ENCODE measurements at places on chromosomes 5 and 9.

DNA sequence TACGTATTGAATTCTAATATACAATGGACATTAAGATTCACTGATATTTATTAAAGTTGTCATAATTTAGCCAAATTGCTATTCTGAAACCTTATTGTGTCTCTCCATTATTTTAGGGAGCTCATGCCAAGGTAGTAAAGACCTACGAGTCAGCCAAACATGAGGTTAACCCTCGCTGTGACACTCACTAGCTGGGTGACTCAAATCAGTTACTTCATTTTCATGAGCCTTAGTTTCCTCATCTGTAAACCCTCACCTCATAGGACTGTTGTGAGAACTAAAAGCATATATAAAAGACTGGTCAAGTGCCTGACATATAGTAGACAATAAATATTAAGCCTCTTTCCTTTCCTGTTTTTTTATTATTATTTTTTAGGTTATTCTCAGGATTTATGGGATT, 44.0 kb upstream of the PCA3 start:
- no peak for DNase-seq

DNA sequence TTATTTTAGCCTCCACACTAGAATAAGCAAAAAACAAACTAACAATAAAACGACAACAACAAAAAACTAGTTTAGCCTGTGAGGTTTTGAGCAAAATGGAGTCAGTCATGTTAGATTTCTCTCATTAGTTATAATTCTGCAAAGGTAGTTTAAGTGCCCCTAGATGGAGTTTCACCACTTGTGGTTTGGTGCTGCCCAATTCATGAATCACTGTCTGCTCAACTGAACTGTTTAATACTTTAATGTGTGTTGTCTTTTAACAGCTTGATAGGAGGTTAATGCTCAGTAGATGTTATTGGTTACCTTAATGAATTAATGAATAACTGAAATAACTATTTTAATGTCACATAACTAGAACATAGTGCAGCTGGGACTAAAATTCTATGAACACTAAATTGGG, 3.5 kb upstream of the PLAA start:
- no peak for DNase-seq

- no peak for DNase-seq
Observed at GRCh38 chr9:13791816-13792215, 512.3 kb upstream of the MPDZ start.

DNA sequence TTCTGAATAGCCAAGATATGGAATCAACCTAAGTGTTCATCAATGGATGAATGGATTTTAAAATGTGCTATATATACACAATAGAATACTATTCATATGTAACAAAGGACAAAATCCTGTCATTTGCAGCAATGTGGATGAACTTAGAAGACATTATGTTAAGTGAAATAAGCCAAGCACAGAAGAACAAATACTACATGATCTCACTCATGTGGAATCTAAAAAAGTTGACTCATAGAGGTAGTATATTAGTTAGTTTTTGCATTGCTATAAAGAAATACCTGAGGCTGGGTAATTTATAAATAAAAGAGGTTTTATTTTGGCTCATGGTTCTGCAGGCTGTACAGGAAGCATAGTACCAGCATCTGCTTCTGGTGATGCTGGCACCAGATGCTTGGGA, 8.1 kb downstream of the CATSPER3 start:
- no peak for DNase-seq

DNA sequence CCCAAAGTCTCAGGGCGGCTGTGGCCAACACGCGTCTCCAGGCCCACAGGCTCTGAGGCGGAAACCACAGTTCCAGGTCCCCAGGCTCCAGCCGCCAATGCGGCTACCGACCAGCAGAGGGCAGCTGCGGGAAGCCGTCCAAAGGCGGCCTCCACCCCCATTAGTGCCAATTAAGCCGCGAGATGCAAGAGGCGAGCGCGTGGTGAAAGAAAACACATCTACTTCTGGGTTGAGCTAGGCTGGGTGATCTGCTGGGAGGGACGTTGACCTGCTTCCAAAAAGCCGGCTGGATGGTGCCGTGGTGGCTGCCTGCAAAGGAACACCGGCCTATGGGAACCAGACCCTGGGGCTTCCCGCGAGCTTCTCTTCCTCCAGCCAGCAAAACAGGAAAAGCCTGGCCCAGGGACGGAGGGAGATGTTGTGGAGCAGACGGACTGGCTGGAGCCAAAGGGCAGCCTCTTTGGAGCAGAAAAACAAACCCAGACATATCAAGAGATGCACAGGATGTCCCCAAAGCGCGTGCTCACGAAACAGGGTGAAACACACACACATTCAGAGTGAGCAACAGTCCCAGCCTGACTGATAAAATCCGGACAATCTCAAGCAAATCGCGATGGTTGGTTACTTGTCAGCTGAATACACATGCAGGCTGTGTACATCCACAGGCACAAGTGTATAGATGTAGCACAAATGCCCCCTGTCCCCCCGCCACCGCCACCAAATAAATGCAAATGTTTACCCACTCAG, 187.1 kb upstream of the BRINP1 start:
- DNase-seq, result peak; percentile 55

- peak; percentile 28 for DNase-seq
Observed at GRCh38 chr9:72440992-72441847, 76.2 kb upstream of the ZFAND5 start.

DNA sequence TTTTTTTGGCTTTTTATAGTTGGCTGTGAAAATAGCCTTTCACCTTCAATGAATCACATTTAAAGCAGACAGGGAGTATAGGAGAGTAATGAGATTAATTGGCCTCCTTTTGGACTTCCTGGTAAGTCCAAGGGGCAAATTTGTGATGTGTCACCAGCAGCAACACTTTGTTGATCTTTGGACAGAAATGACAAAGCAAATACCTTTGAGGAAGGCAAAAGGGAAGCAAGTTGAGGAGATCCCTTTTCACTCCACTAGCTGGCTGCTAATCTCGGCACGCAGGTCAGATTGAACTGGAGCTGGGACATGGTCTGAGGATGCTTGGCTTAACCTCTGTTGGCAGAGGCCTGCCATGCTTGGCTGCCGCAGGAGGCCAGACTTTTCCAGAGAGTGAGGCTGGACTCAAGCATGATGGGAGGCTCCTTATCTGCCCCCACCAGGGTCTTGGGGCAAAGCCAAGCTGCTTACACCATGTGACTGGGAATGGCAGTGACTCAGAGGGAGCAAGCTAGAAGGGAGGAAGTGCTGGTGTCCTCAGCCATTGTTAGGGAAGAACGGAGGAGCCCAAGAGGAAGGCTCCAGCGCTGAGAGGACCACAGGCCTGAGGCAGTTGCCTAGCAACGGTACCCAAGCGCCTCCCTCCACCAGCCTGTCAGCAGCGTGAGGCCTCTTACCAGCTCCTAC, 174.5 kb upstream of the MAP1B start:
- peak; percentile 58 for DNase-seq

- peak; percentile 9 for DNase-seq
Observed at GRCh38 chr5:61132559-61132958, 29.7 kb downstream of the SMIM15 start.

GRCh38 chr9:136687721-136688223, 515 bp upstream of the AGPAT2 start:
- no peak for DNase-seq

DNA sequence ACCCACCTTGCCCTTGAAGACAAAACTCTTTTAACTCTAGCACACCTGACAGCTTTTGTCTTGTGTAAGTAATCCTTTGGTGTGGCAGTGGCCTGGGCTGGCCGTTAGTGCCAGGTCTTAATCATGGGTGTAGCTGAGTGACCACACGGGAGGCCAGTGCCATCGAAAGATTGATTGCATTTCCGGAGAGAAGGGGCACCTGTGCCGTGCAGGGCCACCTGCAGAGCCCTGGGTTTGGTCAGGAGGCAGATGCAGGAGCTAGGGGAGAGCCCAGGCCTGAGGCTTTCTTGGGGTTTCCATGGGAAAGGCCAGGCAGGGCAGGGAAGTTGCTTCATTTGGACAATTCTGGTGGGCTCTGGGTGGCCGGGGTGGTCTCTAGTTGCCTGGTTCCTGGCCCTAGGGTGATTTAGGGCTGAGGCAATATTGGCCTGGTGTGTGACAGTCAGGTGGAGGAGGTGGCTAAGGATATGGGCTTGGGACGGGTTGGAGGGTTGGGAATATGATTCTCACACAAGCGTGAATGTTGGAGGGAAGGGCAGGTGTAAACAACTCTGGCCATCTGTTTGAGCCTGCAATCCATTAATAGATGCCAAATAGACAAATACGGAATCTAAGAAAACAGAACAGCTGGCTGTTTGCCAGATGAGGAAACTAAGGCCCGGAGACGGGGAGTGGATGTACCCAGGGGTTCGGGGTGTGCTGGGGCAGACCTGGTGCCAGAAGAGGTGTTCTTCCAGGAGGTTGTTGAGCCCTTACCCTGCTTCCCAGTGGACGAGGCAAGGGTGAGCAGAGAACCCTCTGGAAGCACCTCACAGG, 4.6 kb downstream of the DBH start:
- DNase-seq, result no peak

GRCh38 chr5:3694819-3695218, 99.2 kb downstream of the IRX1 start:
- peak; percentile 4 for DNase-seq

- no peak for DNase-seq
Observed at GRCh38 chr5:179302499-179303185, 42.6 kb downstream of the ADAMTS2 start.

DNA sequence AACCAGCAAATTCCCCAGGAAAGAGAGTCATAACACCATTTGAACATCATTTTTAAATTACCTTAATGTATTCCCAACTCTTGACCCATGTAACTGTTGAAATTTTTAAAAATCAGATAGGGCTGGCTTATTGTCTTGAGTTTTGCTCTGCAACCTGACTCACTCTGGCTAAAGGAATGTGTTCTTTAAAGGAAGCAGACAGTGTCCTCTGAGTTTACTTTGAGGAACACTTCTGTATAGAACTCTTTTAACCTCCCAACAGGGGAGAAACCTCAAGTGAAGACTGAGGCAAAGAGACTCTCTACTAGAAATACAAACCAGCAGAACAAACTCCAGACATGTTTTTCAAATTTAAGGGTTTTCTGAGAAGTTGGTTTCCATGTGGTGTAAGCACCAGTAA, 248.9 kb downstream of the CWC27 start:
- DNase-seq, result no peak

DNA sequence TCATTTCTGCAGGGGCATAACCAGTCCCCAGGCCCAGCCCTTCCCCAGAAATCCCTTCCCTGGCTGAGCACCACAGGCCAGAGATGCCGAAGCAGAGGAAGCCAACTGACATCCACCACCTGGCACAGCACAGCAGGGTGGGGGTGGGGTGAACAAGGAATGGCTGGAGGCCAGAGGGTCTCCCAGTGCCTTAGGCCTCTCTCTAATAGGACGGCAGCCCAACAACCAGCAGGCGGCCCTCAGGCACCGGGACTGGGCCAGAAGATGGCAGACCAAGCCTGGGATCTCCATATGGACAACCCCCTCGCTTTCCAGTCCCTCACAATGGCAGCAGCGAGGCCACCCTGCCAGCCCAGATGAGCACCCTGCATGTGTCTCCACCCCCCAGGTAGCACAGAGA, 13.2 kb downstream of the PDLIM4 start:
- no peak for DNase-seq

DNA sequence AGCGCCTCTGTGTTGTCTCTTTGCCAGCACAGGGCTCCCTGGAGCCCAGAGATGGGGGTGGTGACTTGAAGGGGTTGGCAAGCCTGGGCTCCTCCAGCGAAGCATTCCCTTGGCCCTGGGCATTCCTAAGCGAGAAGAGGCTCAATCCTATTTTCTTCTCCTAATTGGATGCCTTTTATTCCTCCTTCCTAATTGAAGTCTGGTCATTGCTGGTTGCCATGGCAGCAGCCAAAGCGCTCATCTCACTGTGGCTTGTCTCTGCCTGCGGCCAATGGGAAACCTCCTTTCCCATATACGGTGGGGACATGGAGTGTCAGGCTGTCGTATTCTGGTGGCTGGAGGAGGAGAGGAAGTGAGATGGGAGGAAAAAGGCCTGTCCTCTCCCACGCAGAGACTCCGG, 52.3 kb upstream of the RARS1 start:
- DNase-seq, result peak; percentile 13

- DNase-seq, result no peak
Observed at GRCh38 chr9:124032247-124032646, 20.7 kb downstream of the LHX2 start.

GRCh38 chr5:4058899-4059298, 463.3 kb downstream of the IRX1 start:
- no peak for DNase-seq

GRCh38 chr5:179387151-179388110, 42.2 kb upstream of the ADAMTS2 start:
- DNase-seq, result no peak

DNA sequence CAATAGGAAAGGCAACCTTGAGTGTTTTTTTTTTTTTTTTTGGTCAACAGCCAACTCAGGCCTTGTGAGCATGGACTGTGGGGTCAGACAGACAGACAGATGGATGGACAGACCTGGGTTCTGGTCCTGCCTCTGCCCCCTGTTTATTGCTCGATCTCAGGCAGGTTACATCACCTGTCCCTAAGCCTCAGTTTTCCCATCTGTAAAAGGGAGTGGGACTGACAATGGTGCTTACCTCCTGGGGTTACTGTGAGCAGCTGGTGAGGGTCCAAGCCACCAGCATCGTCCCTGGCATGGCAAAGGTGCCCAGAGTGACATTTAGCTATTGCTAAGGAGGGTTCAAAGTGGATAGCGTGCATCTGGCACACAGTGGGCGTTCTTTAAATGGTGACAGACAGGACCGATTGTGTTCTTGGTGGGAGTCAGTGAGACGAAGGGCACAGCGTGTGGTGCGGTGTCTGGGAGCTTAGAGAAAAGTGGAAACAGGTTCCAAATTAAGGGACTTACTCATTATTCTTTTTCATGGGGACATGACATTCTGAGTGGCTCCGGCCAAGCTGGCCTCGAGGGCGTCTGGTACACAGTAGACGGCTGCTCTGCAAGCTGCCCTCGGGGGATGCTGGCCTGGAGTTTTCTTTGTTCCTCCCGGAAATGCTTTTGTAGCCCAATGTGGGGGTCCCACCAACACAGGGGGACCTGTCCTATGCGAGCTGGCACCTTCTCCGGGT, 72.1 kb downstream of the COL27A1 start:
- no peak for DNase-seq

DNA sequence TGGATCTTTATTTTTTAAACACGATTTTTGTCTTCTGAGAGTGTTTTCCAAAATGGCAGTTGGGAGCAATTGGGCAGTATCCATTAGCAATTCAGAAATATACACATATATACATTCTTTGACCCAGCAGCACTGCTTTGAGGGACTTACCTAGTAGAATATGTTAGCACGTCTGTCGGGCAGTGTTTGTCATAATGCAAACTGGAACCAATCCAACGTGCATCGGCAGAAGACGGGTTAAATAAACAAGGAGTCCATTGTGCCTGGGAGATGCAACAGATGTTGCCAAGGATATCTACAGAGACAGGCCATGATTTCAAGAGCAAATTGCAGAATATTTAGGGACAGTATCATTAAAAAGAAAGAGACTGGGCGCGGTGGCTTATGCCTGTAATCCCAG, 107.0 kb downstream of the COL5A1 start:
- DNase-seq, result no peak

- no peak for DNase-seq
Observed at GRCh38 chr5:116023619-116024018, 8.7 kb upstream of the ARL14EPL start.

Measured in RPMI7951 (cell line).